Activated naive CD4-positive, alpha-beta T cell treated with anti-CD3 and anti-CD28 coated beads for 36 hours (primary cell): ENCODE measurements at places on chromosomes 7 and 10. TPM values are rescaled to one million over a fixed set of nuclear protein-coding genes. Genes with fewer than 3 reads are reported as not detected.

DNA sequence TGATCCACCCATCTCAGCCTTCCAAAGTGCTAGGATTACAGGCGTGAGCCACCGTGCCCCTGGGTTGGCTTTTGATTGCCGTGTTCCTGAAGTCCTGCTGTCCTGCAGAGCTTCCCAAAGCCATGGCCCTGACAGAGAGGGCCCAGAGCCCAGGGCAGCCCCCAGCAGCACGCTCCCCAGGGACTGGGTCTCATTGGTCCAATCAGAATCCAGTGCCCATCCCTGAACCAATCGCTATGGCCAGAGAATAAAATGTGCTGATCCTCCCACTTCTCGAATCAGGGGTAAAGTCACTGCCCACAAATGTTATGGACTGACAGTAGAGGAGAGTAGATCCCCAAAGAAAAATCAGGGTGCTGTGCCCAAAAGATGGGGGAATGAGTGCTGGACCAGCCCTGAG, 5.0 kb upstream of the C10orf105 start:
- no peaks in the 10 kb centered on the region for H3K36me3 ChIP-seq
- peak overlapping the region; percentile 22 for H3K4me3 ChIP-seq
- no peak for DNase-seq
- peak overlapping the region; percentile 98 for H3K27ac ChIP-seq
- H3K27me3 ChIP-seq: no peaks in the 10 kb centered on the region
- H3K4me1 ChIP-seq: peaks cover 71% of the 10 kb centered on the region

The PCGF5 gene
- total RNA-seq: 36.4 TPM

DNA sequence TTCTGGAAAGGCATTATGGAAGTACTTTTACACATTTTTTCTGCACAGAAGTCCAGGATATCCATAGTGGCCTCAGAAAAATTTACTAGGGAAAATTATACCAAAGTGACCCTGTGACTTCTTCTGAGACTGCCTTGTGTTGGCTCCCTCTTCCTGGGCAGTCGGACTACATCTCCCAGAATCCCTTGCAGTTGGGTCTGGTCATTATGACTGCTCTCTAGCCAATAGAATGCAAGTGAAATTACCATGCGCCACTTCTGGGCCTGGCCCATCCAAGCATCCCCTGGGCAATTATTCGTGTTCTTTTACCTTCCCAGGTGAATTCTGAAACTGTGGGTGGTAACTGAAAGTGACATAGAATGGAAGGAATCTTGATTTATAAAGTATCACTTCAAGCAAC, 430.9 kb downstream of the ACTR3B start:
- no peak overlapping the region for H3K27ac ChIP-seq
- no peak for DNase-seq
- no peaks in the 10 kb centered on the region for H3K4me1 ChIP-seq
- H3K27me3 ChIP-seq: peaks cover 3% of the 10 kb centered on the region
- no peaks in the 10 kb centered on the region for H3K36me3 ChIP-seq

DNA sequence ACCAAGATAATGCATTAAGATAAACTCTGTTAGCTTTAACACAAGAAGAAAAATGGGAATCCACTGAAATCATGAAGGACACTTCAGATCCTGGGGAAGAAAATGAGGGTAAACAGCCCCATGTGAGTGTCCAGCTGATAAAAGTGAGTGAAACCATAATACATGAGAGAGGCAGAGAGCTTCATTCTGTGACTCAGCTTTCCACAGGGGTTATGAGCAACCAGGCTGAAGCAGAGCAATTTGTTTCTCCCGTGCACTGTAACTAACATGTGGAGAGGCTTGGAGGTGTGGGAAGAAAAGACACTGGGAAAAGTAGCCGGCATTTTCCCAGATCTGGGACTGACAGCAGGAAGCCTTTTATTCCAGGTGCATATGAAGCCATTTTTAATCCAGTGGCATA, 971.7 kb downstream of the ANKRD7 start:
- H3K27me3 ChIP-seq: no peaks in the 10 kb centered on the region
- DNase-seq: no peak
- no peak overlapping the region for H3K27ac ChIP-seq
- H3K4me1 ChIP-seq: no peaks in the 10 kb centered on the region
- no peak overlapping the region for H3K4me3 ChIP-seq
